Occipital lobe (tissue), 3 donors: ENCODE measurements at places on chromosomes 6 and 20.

DNA sequence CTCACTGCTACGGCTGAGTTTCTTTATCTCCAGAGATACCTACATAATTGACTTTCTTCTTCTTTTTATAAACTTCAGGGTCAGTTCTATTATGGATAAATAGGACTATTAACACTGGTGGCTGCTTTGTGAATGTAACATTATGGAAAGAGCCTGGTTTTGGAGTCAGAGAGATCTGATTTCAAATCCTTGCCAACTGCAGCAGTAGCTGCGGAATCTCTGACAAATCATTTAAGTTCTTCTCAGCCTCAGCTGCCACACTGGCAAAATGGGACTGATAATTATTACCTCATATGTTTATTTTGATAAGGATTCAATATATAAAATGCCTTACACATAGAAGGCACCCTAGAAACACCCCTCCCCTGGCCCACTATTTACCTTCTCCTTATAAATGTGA, 160.5 kb downstream of the BACH2 start:
- DNase-seq = no peak

DNA sequence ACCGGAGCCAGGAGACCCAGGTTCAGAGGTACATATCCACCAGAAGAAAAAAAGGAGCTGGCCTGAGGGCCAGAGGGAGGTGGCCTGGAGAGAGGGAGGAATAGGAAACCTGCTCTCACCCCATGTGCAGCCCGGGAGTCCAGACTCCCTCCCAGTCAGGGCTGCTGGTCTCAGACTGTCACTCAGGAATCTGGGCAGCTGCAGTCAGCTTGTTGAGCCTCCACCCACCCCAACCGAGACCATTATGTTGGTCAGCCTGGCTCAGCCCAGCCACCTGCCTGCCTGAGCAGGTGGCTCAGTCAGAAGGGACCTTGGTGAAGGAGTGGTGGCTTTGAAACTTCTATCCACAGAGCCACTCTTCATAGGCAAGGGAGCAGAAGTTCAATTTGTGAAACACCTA, 53.3 kb upstream of the EPB41L1 start:
- DNase-seq = no peak

- no peak for DNase-seq
Measured at GRCh38 chr20:44405257-44405656, 49.8 kb downstream of the HNF4A start.

GRCh38 chr6:121925024-121925423, 474.4 kb upstream of the HSF2 start:
- DNase-seq = no peak

- no peak for DNase-seq
Measured at GRCh38 chr6:110874880-110875547, 429 bp downstream of the AMD1 start.

DNA sequence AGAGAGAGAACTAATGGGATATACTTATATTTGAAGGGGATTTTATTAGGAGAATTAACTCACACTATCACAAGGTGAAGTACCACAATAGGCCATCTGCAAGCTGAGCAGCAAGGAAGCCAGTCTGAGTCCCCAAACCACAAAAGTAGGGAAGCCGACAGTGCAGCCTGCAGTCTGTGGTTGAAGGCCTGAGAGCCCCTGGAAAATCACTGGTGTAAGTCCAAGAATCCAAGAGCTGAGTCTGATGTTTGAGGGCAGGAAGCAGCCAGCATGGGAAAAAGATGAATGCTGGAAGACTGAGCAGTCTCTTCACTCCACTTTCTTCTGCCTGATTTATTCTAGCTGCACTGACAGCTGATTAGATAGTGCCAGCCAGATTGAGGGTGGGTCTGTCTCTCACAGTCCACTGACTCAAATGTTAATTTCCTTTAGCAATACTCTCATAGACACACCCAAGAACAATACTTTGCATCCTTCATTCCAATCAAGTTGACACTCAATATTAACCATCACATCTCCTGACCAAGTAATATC, 823.9 kb downstream of the PHF3 start:
- DNase-seq = no peak

GRCh38 chr6:158057213-158057987, 75.7 kb downstream of the SYNJ2 start:
- DNase-seq = no peak

DNA sequence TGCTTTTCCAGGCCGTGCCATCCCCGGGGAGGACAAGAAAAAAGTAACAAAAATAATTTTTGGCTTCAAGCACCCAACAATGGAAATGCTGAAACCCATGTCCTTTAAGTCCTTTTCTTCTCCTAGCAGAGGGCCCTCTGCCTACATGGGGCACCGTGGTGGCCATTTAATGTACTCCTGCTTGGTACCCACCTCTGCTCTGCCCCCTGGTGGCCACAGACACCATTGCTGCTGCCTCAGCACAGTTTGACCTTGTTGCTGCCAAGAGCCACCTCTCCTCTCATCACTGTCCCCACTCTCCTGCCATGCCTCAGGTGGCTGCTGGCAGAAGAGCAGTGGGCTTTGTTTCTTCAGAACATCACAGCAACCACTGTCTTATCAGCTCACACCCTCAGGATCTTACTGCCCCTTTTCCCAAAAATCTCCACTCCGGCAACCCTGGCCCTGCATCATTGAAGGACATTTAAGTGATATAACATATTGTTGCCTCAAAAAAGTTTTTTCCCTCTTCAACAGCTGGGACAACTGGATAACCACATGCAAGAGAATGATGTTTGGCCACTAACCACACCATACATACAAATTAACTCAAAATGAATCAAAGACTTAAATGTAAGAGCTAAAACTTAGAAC, 12.9 kb upstream of the ARMC2 start:
- DNase-seq = peak; percentile 66

GRCh38 chr6:43942011-43942442, 172.0 kb downstream of the VEGFA start:
- DNase-seq = no peak

- DNase-seq = no peak
Measured at GRCh38 chr6:106287215-106287614, 38.3 kb downstream of the ATG5 start.

DNA sequence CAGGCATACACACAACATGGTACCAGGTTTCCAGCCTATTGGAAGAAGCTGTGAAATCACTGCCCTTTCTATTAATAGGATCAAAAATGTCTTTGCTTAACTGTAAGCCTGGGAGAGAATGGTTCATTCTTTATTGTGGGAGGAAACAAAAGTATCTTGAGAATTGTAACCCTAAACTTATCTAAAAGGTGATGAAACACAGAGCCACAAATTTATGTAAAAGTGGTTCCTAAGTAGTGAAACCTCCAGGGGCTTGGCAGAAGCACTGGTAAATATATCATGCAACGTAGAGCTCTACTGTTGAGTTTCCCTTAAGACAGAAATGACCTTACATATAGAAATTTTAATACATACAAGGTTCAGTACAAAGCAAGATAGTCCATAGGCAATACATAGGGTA, 17.2 kb upstream of the NOX3 start:
- no peak for DNase-seq

DNA sequence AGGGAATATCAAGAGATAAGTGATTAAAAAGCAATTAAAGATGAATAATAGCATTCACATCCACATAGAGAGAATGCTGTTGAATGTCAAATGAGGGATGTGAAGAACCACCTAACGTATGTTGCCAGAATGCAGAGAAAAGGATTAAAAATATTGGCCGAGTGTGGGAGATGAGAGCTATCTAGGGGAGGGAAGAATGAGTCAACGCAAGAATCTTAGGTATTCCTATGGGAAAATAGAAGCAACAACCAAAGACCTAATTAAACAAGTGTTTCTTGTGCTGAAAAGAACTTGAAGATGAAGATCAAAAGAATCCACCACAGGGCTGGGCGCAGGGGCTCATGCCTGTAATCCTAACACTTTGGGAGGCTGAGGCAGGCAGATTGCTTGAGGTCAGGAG, 12.2 kb upstream of the RSPH3 start:
- no peak for DNase-seq

DNA sequence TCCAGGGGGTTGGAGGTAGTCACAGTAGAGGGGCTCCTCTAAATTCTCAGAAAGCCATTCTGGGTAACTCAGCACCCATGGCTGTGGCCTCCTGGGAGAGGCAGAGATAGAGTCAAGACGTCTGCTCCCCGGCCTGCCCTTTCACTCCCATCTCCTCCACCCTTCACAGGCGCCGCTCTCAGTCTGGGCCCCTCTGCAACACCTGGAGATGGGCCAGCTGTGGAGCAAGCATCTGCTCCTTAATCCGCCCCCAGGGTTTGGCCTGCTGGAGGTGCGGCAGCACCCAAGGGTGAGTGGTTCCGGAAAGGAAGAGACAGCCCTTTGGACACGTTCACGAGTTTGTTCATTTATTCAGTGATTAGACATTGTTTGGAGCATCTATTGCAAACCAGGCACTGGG, 271.3 kb downstream of the BMP7 start:
- DNase-seq = no peak

GRCh38 chr6:19261642-19262041, 575.5 kb upstream of the ID4 start:
- no peak for DNase-seq

DNA sequence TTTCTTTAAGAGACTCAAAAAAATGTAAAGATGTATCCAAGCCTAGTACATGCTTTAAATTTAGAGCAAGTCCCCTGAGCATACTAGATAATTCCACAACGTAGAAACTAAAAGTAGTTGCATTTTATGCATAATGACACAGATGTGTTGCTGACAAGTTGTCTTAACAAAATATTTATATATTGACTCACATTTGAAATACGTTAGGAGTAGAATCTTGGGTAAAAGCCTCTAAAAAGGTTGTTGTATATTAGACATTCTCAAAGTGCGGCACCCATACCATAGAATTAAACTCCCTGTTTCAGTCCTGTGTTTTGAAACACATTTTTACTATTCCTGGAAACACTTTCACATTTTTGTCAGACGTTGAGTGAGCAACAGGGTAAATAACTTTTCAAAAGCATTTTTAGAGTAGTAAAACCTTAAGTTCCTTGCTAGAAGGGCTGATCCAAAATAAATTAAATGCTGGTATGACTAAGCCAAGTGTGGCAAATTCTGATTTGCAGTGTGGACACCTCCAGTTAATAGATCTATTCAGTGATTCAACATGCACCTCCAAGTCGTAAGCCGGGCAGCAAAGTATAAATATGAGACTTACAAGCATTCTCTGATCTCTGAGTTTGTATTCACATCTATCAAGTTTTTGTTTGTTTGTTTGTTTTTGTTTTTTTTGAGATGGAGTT, 97.5 kb downstream of the GMDS start:
- no peak for DNase-seq

GRCh38 chr6:45175272-45175671, 152.9 kb upstream of the RUNX2 start:
- DNase-seq = no peak

- DNase-seq = no peak
Measured at GRCh38 chr6:51526922-51527321, 560.5 kb downstream of the PKHD1 start.

DNA sequence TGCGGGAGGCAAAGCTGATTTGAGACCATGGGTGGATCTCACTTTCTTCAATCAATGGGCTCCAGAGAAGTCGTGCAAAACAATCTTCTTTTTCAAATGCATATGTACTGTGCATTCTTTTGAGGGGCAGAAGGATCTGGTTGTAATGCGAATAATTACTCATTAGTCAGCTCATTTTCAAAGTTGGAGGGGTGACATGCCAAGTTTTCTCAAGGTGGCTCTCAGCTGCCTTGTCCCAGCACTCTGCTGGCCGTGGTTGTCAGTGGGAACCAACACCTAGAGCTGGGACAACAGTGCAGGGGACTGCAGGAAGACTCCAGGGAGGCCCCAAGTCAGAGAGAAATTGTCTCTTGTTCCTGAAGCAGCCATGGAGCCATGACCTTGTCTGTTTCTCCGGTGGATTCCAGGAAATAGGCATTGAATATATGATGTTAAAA, 25.3 kb downstream of the MYT1 start:
- DNase-seq = no peak

- peak; percentile 55 for DNase-seq
Measured at GRCh38 chr6:163243083-163243482, 171.4 kb upstream of the QKI start.

DNA sequence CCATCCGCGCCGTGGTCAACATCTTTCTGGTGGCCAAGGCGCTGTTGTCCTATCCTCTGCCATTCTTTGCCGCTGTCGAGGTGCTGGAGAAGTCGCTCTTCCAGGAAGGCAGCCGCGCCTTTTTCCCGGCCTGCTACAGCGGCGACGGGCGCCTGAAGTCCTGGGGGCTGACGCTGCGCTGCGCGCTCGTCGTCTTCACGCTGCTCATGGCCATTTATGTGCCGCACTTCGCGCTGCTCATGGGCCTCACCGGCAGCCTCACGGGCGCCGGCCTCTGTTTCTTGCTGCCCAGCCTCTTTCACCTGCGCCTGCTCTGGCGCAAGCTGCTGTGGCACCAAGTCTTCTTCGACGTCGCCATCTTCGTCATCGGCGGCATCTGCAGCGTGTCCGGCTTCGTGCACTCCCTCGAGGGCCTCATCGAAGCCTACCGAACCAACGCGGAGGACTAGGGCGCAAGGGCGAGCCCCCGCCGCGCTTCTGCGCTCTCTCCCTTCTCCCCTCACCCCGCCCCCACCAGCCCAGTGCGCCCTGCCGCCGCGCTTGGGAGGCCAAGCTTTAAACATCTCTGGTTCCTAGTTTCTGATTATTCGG, 4.0 kb downstream of the SLC32A1 start:
- no peak for DNase-seq

DNA sequence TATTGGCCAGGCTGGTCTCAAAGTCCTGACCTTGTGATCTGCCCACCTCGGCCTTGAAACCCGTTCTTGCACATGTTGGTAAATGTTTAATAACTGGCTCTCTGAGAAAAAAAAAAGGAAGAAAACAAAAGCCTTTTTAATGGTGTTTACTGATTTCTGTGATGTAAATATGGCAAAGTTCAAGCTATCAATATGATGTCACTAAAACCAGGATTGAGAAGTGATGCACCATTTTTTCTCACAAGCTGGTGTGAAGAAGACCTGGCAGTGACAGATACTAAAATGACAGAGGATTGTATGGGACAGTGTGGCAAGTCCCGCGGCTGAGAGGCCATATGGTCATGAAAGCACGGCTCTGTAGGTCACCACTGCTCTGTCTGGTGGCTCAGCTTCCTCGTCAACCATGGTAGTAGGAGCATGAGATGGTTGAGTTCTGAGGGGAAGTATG, 196.3 kb upstream of the SUPT3H start:
- DNase-seq = no peak

- no peak for DNase-seq
Measured at GRCh38 chr6:52371656-52372191, 9.8 kb downstream of the PAQR8 start.
